PC-3 (cell line): ENCODE measurements at places on chromosomes 11 and 22. TPM values are rescaled to one million over a fixed set of nuclear protein-coding genes. Genes with fewer than 3 reads are reported as not detected.

GRCh38 chr11:112977755-112978154 is 16.5 kb downstream of the NCAM1 start:
- no peak for DNase-seq
- H3K4me1 ChIP-seq, result no peaks in the 10 kb centered on the region
- no peak overlapping the region for H3K4me3 ChIP-seq
- peaks cover 13% of the 10 kb centered on the region; the same call in 1 of the 2 replicates for H3K27me3 ChIP-seq
- no peak overlapping the region for H3K27ac ChIP-seq
- no peaks in the 10 kb centered on the region for H3K36me3 ChIP-seq

- H3K4me3 ChIP-seq, result no peak overlapping the region
- peaks cover 26% of the 10 kb centered on the region for H3K36me3 ChIP-seq
Observed at GRCh38 chr22:31089160-31090100, 8.3 kb downstream of the SMTN start.

GRCh38 chr11:95055283-95055897 is 6.2 kb downstream of the KDM4F start:
- no peak overlapping the region for H3K4me3 ChIP-seq
- H3K27me3 ChIP-seq, result peaks cover 15% of the 10 kb centered on the region; the same call in 1 of the 2 replicates
- H3K27ac ChIP-seq, result no peak overlapping the region
- H3K36me3 ChIP-seq, result no peaks in the 10 kb centered on the region

GRCh38 chr22:30526656-30527055 is 19.9 kb downstream of the SEC14L6 start:
- H3K4me1 ChIP-seq, result no peaks in the 10 kb centered on the region
- peaks cover 3% of the 10 kb centered on the region; the same call in 1 of the 2 replicates for H3K27me3 ChIP-seq
- no peak overlapping the region for H3K27ac ChIP-seq
- no peaks in the 10 kb centered on the region for H3K36me3 ChIP-seq

DNA sequence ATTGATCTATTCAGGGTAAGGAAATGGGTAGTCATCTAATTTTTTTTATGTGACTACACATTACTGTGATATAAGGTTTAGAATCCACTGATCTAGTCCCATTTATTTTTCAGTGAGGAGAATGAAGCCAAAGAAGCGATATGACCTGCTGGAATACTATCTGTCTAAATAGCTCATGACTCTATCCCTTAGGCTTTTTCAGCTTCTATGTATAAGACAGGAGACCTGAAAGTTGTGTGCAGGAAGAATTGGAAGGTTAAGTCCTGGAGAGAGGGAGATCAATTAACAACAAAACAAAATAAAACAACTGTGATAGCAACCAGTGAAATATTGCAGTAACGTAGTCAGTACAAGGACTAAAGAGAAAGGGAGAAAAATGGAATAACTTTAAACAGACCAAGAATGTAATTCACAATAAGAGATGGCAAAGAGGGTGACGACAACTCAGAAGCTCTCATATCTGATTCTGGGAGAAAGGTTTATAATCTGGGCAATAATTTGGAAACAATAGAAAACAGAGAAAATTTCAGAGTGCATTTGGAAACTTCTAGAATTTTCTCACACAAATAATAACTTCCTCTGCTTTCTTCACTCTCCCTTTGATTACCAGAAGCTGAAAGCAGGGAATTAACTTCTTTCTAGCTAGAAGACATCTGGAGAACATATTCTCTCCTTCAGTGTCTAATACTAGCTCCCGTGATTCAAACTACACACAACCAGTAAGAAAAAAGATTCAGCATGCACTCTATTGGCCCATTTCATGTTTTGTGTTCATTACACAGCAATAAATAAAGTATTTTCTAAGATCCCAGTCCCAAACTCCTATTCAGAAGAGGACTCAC is 19.2 kb upstream of the CASP12 start:
- DNase-seq, result no peak
- peaks cover 9% of the 10 kb centered on the region; the same call in 1 of the 2 replicates for H3K4me1 ChIP-seq
- H3K27me3 ChIP-seq, result no peaks in the 10 kb centered on the region
- H3K36me3 ChIP-seq, result no peaks in the 10 kb centered on the region

GRCh38 chr11:33060271-33060670 is 20.9 kb downstream of the TCP11L1 start:
- H3K4me3 ChIP-seq, result no peak overlapping the region
- H3K27ac ChIP-seq, result no peak overlapping the region
- DNase-seq, result no peak
- H3K36me3 ChIP-seq, result no peaks in the 10 kb centered on the region; the same call in 1 of the 2 replicates

Gene SERPING1
- total RNA-seq, result not detected in 2 replicates

Gene DEUP1
- total RNA-seq, result 0.26 TPM in 1 of 2 replicates, not detected in the other

Gene E2F8
- 11.9 and 12.3 TPM in 2 replicates for total RNA-seq

Gene PDE2A
- total RNA-seq, result 2.6 and 2.7 TPM in 2 replicates
